ENCODE measurements at places on chromosomes 3 and 15.

DNA sequence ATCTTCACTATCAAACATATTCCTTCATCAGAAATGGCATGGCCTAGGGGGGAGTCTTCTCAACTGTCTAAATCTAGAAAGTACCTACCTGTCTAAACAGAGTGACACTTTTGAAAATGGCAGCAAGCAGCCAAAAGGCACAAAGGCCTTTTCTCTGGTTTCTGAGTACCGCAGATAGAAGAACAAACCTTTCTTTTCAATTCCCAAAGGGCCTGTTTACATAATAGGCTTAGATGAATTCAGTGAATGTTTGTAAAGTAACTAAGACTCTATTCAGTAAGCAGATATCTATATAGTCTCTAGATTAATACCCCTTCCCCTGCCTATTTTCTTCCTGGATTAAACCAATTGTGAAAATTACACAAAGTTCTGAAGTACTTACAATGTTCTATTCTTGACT lies 7.1 kb downstream of the MYEF2 start:
- DNase-seq: no peak

DNA sequence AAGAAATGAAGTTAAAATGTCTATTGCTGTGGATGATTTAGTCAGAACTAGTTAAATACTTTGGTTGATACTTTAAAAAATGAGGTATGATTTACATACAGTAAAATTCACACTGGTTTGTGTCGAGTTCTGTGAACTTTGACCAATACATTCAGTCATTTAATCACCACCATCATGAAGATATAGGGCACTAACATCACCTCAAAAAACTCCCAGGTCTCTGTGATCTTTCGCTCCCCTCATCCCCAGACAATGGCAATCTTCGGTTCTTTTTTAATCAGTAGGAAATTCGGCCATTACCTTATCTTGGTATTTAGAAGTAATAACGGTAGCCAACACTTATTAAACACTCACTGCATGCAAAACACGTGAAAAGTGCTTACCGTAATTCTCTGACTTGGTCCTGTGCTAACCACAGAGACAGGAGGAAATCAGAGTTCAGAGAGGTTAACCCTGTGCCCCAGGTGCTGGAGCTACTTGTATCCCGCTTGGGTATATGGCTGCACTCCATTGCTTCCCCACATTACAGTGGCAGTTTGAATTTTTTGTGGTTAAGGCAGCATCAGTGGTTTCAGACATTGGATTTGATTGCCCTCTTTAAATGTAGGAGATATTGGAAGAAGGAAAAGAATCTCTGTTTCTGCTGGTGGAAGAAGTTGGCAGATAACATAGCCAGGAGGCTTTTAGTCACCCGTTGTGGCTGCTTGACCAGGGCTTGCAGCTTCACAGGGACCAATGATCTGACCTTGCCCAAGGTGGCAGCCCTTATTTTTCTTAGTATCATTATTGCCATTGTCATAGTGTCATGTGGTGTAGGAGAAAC lies 4.2 kb downstream of the PLCL2 start:
- no peak for DNase-seq

DNA sequence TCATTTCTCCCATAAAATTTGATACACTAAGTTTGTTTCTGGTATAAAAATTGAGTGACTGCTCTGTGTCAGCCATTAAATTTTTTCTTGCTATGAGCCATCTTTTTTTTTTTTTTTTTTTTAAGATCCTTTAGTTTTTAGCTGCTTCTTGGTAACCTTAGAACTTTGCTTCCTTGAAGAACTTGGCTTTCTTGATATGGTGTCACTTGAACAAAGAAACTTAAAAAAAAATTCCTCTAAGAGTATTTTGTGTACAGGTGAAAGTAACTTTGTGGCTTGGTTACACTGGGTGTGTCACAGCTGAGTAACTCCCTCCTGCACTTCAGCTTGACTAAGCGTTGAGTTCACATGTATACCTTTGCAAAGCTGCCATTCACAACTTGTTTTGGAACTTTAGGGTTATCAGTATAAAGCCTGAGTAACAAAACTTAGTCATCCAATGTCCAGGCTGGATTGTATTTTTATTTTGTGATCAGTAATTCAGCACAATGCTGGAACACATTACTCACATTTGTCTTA lies 6.5 kb downstream of the CHD2 start:
- no peak for DNase-seq

DNA sequence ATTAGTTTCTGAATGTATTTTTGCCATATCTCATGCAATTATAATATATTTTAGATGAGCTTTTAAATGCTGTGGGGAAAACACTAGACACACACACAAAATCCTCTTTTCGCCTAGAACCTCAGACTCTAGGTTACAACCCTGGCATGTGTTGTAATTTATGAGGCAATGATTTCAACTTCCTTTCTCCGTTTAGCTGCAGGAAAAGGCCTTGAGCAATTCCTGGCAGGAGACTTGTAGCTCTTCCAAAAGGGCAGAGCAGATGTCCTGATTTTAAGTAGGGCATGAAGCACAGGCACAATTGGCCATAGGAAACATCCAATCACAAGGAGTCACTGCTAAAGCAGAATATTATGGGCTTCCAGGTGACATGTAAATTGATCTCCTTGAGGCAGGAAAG lies 82.0 kb downstream of the GPR156 start:
- DNase-seq: no peak

GRCh38 chr3:43869491-43869890 lies 178.8 kb downstream of the ABHD5 start:
- no peak for DNase-seq

DNA sequence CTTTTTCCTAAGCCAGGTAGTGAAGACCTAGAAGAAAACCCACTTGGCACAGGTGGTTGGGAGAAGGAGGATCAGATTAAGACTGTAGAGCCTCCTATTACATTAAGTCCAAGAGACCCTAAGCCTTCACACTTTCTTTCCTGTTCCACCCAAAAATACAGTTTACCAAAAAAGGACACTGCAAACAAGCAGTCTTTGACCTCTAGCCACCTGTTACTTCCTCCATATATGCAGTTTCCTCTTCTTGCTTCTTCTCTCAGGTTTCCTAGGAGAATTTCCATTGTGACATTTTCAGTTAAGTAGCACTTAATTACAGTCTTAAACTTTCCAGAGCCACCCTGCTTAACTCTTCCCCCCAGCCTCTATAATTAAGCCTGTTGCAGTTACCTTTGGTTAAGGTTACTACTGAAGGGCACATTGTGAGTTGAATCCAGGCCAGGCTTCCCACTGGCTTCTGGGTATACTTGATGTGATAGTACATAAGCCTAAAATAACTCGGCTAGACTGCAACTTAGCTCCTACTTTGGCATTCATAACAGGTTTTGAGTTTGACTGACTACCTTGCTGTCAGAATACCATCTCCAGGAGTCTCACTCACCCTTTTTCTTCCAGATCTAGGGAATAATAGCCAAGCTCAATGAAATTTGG lies 114.2 kb upstream of the UMPS start:
- DNase-seq: no peak

GRCh38 chr3:35974872-35975271 lies 335.5 kb downstream of the ARPP21 start:
- no peak for DNase-seq

DNA sequence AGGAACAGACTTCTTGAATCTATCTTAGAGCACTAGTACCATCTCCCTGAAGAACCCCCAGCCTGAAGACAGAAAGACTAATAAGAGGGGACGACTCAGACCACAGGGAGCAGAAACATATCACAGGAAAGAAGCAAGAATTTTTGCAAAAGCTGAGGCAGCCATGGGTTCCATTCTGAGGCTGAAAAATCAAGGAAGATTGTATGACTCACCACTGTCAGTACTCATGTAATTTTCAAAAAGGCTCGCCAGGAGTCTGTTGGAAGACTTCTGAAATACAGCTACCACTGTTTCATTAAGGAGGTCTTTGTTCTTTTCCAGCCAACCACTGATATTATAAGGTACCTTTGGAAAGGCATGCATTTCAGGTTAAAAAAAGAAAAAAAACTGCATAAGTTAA lies 47.5 kb downstream of the MYH15 start:
- no peak for DNase-seq

DNA sequence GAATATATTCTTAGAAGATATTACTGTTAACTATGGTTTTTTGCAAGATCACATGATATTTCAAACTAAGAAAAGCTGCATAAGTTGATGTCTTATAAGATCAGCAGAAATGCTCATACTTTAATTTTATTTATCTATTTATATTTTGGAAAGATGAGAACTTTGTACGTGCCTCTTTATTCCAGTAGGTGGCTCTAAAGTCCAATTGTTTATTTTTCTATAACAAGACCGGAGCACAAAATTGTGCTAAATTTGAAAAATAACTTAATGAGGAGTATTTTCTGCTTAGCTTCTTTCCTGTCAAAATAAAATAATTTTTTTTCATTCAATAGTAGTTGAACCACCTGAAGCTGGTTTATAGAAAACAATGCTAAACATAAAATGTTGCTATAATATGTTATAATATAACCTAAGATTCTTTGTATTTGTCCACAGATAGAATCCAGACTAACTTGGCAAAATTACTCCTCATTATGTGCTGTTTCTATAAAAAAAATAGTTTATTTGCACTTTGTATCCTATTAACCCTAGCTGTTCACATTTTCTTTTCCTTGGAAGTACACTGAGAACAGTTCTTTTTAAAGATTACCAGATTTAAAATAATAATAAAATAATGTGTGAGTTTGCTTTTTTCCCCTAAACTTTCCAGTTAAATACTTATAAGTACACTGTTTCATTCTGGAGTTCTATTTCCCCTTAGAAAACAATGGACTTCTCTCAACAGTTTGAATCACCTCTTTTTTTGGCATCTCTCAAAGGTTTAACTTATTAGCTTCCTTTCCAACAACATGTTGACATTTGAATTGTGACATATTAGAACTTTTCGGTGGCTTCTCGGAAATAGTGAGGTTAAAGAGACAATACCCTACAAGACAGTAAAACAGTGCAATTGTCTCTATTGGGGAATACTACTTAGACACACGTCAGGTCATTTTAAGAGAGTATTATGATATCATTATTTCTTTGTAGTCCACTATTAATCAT lies 530.0 kb downstream of the MECOM start:
- no peak for DNase-seq

GRCh38 chr3:21259896-21260295 lies 491.1 kb downstream of the ZNF385D start:
- no peak for DNase-seq

- no peak for DNase-seq
Measured at GRCh38 chr15:48802257-48802656, 8.6 kb downstream of the CEP152 start.

GRCh38 chr3:67241084-67241483 lies 243.0 kb downstream of the KBTBD8 start:
- DNase-seq: no peak

- DNase-seq: no peak
Measured at GRCh38 chr3:57706462-57706861, 13.6 kb upstream of the DENND6A start.

- no peak for DNase-seq
Measured at GRCh38 chr3:80190051-80190450, 422.3 kb upstream of the ROBO1 start.

DNA sequence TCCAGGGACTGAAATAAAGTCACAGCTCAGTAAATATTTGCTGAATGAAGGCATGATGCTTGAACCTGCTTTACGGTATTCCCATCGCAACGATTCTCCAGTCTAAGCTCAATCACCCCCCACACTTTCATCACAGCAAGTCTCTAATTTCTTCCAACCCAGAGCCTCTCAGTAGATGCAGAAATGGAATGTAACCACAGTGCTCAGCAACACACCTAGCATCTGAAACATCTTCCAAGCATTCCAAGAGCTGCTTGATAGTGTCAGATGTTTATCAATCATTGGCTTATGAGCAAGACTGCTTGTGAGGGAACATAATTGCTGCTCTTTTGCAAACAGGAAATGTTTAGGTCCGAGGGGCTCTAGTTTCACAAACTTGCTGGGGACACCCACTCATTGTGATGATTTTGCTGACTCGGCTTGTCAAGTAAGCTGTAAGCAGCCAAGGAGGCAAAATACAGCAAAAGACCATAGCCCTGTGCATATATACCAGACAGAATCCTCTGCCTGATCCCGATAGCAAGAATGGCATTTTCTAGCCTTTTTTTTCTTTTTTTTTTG lies 751.2 kb downstream of the NR2F2 start:
- DNase-seq: no peak

DNA sequence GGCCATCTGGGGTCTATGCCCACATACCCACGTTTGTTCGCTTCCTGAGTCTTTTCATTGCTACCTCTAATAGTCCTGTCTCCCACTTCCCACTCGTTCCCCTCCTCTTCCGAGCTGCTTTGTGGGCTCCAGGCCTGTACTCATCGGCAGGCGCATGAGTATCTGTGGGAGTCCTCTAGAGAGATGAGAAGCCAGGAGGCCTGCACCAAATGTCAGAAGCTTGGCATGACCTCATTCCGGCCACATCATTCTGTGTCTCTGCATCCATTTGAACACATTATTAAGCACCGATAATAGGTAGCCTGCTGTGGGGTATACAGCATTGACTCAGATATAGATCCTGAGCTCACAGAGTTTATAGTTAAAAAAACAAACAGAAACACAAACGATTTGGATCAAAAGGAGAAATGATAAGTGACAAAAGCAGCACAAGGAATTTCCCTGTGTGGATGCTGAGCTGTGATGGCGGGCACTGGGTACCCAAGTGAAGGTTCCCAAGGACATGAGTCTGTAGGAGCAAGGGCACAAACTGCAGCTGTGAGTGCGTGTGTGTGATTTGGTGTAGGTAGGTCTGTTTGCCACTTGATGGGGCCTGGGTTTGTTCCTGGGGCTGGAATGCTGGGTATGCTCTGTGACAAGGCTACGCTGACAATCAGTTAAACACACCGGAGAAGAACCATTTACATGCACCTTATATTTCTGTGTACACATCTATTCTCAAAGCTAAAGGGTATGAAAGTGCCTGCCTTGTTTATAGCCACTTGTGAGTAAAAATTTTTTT lies 35.9 kb downstream of the NR1I2 start:
- DNase-seq: no peak

GRCh38 chr3:187005827-187006481 lies 75.6 kb downstream of the ST6GAL1 start:
- no peak for DNase-seq

DNA sequence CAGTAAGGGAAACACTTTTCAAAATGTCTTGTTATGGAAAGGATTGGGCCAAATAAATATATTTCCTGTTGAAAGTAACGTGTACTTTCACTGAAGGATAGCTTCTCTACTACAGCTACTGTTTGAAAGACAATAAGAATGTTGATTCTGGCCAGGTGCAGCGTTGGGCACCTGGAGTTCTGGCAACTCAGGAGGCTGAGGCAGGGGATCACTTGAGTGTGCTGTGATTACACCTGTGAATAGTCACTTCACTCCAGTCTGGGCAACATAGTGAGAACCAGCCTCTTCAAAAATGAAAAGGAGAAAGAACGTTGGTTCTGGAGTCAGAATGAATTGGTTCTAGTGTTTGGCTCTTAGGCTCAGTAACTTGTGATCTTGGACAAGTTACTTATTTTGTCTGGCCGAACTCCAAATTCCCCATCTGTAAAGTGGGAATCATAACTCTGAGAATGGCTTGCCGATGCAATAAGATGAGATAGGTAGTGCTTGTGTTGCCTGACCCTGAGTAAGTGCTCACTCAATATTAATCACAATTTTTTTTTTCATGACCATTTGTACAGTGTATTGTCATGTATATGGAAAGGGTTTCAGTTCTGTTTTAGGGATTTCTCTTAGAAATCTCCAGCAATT lies 310.8 kb downstream of the PTPRG start:
- no peak for DNase-seq
